Activated CD8-positive, alpha-beta T cell treated with anti-CD3 and anti-CD28 coated beads, Interleukin-2, amount 10 ng/mL, durations not matched to agents 7 days and 5 days (primary cell): ENCODE measurements at places on chromosomes 11 and 22.

GRCh38 chr11:113279591-113279990, 34.8 kb upstream of the TTC12 start:
- DNase-seq: no peak

DNA sequence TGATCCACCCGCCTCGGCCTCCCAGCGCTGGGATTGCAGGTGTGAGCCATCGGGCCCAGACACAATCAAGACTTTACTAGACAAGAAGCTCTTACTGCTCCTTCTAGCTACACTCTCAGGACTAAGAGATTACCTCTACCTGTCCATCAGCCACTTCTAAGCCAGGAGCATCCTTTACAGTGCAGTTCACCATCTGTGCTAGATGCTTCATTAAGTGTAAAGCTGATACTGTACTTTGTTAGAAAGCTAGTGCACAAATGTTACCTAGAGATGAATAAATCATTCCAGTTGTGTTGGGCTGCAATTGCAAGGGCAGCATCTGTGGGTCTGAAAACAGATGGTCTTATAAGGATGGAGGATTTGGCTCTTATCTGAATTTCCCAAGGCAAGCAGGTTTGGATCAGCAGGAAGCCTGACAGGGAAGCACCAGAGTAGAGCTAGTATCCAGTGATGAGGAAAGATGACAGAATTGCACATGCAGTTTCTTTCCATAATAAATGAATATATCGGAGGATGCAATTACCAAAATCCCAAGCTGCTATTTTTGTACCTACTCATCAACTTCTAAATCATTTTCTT, 58.3 kb downstream of the FAM168A start:
- DNase-seq: no peak

DNA sequence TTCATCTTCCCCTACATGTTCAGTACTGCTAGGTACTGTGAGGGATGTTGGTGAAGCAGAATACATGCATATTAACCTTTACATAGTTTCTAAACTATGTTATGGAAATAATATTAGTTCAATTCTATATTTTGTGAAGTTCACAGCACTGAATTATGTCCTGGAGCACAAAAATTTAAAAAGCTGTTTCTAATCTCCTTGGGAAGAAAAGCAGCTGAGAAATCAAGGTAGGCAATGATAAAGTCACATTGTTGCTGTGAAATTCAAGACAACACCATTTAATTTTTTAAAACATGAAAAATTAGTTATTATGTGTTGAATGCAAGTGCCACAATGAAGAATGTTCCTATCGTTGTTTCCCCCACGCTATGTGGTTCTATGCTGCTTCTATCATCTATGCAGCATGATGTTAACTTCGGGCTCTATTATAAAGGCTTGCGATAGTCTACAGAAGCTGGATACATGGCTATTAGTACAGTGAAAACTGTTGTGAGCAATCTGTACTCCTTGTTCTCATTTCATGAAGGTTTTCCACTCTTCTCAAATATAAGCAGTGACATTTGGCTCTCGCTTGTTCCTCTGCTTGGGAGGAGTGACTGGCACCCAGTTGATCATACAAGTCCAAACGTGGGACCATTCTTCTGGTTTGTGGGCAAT, 164.3 kb downstream of the AASDHPPT start:
- DNase-seq: no peak

DNA sequence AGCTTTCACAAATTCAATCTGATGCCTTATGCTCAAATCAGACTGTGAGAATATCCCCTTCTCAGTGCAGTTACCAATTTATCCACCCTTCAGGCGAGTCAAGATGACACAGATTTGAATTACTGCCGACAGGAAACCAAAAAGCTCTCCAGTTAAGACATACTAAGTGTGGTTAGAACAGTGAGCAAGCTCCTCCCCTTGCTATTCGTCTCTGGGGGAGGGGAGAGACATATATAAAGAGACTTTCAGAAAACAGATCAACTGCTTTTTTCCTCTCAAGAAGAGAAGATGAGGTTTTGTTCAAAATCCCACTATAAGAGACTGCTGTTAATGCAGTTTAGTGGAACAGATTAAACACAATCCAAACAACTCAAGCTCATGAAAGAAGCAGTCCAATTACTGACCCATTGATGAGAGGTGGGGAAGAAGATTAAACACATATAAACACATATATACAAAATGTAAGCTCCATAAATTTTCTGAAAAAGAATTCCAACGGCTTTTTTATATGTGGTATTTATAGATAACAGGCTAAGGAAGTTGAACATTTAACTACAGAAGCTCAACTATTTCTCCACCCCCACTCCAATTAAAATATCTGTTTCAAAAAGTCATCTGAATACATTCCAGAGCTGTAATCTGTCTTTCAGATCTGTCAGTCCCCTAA, 102.7 kb downstream of the MRTFA start:
- DNase-seq: peak; percentile 79

DNA sequence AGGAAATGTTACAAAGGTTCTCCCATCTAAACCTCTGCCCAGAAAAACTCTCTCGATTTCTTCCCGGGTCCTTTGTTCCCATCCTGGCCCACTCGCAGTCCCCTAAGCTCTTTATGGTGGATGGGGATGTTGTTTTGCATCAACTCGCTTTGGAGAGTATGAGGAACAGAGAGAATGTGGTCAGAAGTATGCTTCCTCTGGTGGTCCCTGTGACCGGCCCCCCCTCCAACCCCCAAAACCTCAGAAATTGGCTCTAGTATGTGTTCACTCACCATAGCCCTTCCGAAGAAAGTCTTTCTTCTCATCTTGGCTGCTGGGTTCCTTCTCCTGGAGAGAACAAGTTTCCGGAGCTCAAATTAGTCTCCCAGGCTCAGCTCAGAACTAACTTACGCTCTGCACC, 54.4 kb downstream of the GRAMD1B start:
- no peak for DNase-seq

- DNase-seq: no peak
Measured at GRCh38 chr11:123406441-123407129, 23.5 kb upstream of the GRAMD1B start.
